NCI-H69 (cell line): ENCODE measurements at places on chromosomes 4 and X.

DNA sequence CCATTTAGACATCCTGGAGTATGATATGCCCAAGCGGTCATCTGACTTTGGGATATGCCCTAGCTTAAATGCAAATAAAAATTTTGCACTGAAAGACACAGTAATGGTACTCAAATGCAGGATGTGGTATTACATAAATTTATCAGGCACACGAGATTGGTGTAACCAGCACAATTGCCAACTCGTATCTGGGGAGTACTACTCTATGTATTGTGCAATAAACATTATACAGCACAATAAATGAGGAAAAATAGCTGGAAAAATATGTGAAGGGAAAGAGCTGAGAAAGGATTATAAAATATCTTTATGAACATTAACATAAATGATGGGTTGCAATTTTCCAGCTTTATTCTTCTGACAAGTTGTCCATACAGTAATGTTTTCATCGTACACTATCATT lies 505.5 kb upstream of the TENM3 start:
- DNase-seq = no peak

DNA sequence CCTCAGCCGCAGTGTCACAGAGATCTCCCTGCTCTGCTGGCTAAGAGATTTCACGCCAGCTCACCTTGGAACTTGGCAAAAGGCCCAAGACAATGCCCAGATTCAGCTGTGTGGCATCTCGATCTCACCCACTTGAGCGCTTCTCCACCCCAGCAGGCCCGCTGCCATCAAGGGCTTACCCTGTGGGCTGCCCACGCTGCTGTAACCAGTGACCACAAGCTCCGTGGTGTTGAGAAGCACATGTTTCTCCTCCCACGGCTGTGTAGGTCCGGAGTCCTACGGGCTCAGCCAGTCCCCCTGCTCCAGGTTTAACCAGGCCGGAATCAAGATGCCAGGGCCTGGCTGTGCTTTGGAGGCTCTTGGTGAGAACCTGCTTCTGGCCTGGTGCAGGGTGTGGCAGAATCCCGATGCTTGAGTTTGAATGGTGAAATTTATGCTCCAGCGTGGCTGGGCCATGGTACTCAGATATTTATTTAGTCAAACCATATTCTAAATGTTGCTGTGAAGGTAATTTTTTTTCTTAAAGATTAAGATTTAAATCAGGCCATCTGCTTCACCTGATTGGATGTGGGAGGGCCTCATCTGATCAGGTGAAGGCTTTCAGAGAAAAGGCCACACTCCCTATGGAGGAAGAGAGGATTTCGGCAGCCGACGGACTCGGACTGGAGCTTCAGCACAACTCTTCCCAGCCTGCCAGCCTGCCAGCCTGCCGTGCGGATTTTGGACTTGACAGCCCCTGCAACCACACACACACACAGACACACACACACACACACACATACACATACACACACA lies 24.8 kb upstream of the ADRA2C start:
- no peak for DNase-seq

- DNase-seq = peak; percentile 30
These were observed 264.6 kb downstream of the SPRY1 start for GRCh38 chr4:123661080-123661737.

GRCh38 chr4:171035909-171036308 lies 777.3 kb upstream of the GALNTL6 start:
- no peak for DNase-seq

DNA sequence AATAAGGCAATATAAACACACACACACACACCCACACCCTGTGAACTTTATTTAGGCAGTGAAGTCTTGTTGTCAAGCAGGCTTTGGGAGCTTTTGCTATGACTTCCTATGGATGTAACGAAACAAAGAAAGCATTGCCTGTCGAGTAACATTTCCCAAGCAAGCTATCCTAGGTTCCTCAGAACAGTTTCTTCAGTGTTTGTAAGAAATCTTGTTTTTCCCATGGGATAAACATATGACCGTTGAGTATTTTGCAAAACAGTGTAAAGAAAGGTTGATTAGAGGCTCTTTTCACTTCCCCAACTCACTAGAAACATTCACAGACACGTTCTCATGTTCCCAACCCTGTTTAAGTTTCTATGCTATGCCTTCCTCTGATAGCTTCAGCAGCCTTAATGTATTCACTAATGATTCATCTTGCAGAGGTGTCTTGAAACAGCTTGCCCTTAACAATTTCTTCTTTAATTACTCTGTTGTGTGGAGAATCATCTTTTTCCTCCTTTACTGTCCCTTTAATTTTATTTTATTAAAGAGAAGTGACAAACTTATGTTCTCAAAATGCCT lies 1947.1 kb upstream of the TENM3 start:
- DNase-seq = no peak

GRCh38 chr4:124276461-124276860 lies 436.1 kb downstream of the ANKRD50 start:
- no peak for DNase-seq

- peak; percentile 1 for DNase-seq
These were observed 287.4 kb downstream of the CHIC1 start for GRCh38 chrX:73850124-73851013.

GRCh38 chr4:185718578-185719499 lies 93.2 kb downstream of the SORBS2 start:
- peak; percentile 8 for DNase-seq

DNA sequence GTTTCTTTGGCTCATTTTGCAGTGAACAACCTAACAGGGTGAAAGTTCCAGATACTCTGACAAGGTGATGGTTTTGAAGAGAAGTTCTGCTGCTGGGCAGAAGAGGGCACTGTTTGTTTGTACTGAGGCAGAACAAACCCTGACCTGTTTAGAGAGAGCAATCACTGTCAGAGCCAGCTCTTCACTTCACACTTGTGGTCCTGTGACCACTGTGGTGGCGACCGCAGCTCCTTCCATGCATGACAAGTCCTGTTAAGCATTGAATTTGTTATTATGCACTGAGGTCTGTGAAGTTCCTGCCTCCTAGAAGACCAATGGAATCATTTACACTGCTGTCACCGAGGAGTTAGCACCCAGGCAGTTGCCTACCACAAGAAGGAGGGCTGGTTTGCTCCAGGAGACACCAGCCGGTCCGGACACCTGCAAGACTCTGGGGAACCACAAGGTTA lies 86.6 kb downstream of the ZNF330 start:
- DNase-seq = peak; percentile 65

GRCh38 chrX:47497271-47497888 lies 14.4 kb upstream of the ZNF41 start:
- DNase-seq = peak; percentile 30

DNA sequence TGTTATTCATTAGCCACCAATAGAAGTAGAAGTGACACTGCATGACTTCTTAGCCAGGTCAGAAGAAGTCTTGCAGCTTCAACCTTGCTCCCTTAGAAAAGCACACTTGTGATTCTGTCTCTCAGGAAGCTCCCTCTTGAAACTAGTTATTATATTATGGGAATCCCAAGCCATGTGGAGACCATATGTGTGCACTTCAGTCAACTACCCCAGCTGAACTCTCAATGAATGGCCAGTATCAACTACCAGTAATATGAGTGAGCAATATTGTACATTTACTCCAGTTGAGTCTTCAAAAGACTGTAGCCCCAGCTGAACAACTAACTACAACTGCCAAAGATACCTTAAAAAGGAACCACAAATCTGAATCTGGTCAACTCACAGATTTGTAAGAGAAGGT lies 77.1 kb upstream of the GABRA3 start:
- peak; percentile 7 for DNase-seq

- DNase-seq = peak; percentile 86
These were observed 855 bp downstream of the KLF3 start for GRCh38 chr4:38664706-38665401.

GRCh38 chr4:140343303-140343702 lies 30.1 kb upstream of the SCOC start:
- peak; percentile 72 for DNase-seq

DNA sequence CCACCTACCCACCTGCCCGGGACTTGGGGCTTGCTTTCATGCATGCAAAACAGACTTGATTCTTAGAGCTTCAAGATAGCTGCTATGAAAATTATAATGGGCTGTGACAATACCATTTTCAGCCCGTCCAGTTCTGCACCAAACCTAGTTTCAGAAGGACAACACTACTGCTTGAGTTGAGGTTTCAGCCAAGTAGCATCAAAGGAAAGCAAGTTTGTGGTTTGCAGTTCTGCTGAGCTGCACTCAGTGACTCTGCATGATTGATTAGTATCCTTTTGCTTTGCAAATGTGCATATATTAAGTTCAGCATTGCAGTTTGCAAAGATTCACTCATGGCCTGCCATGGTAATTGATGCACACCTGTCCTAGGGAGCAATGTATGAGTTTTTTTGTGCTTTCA lies 442.7 kb downstream of the RPA4 start:
- DNase-seq = no peak

- DNase-seq = peak; percentile 74
These were observed 95.8 kb downstream of the SORBS2 start for GRCh38 chr4:185716141-185716551.

DNA sequence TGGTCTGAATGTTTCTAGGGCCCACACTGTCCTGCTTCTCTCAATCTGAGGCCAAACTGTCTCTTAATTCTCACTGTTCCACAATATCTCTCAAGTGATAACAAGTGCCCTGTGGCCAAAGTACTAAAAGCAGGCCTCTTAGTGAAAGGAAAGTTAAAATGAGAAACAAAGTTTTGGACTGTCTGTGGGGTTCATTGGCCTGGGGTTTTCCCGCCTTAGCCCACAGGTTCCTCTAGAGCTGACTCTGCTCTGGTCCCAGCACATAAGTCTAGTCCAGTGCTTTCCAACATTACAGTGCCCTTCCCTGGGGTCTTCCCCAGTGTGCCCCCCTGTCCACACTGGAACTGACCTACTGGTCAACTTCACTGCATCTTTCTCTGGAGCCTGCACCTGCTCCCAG lies 6.3 kb downstream of the MAGEB1 start:
- no peak for DNase-seq

DNA sequence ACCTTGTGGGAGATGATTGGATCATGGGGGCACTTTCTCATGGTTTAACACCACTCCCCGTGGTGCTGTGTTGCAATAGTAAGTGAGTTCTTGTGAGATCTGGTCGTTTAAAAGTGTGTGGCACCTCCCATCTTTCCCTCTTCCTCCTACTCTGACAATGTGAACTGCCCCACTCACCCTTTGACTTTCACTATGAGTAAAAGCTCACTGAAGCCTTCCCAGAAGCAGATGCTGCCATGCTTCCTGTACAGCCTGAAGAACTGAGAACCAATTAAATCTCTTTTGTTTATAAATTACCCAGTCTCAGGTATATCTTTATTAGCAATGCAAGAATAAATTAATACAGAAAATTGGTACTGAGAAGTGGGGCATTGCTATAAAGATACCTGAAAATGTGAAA lies 509.6 kb upstream of the CT83 start:
- no peak for DNase-seq

DNA sequence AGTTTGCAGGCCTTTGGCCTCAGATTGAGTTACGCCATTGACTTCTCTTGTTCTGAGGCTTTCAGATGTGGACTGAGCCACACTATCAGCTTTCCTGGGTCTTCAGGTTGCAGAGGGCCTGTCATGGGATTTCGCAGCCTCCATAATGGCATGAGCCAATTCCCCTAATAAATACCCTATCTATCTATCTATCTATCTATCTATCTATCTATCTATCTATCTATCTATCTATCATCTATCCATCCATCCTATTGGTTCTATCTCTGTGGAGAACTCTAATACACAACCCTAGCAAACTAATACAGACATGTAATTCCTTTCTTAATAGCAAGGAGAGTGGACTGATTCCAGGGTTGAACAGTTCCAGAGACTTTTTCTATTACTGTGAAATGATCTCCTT lies 9.5 kb upstream of the STIM2 start:
- no peak for DNase-seq
